Stimulated activated CD4-positive, alpha-beta T cell treated with anti-CD3 and anti-CD28 coated beads, Interleukin-15, amount 100 ng/mL, for 1 hour (primary cell): ENCODE measurements at places on chromosomes 2 and 18.

DNA sequence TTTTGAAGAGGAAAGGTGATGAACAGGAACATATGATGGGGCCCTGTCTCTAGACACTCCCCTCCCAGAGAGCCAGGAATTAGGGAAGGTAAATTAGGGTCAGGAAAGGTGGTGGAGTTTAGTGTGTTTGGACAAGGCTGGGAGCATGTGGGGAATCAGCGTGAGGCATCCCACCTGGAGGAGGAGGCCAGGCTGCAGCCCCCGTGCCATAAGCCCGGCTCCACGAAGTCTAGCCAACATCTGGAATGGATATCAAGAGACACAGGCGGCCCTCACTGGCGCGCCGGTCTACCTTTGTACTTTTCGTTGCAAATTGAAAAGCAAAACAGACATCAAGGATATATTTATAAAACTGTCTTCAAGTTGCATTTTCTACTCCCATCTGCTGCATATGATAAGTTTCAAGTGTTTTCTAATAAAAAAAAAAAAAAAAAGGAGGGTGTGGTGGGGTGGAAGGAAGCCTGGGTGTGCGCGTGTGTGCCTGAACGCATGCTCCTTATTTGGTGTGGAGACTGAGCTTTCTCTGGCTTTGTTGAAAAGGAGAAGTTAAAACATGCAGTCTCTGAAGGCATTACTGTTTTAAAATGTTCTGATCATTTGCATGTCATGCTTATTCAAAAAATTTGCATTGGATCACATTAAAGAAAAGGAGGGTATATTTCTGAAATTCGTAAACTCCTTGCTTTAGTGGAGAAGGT lies 546.7 kb upstream of the ID2 start:
- DNase-seq: no peak

DNA sequence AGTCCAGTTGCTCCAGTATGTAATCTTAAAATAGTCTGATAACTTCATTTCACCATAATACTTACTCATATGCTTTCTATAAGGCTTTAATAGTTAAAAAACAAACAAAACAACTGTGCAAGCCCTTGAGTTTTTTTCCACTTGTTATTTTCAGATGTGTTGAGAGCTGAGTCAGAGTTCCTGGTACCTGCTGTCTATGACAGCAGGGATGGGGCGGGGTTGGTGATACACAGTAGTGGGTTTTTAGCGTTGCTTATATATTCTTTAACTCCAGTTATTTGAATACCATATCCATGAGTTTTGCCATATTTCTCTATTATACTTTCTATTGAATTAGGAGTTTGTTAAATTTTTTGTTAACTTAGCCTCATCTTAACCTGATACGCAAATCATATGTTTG lies 5.0 kb downstream of the NAPG start:
- DNase-seq: no peak

DNA sequence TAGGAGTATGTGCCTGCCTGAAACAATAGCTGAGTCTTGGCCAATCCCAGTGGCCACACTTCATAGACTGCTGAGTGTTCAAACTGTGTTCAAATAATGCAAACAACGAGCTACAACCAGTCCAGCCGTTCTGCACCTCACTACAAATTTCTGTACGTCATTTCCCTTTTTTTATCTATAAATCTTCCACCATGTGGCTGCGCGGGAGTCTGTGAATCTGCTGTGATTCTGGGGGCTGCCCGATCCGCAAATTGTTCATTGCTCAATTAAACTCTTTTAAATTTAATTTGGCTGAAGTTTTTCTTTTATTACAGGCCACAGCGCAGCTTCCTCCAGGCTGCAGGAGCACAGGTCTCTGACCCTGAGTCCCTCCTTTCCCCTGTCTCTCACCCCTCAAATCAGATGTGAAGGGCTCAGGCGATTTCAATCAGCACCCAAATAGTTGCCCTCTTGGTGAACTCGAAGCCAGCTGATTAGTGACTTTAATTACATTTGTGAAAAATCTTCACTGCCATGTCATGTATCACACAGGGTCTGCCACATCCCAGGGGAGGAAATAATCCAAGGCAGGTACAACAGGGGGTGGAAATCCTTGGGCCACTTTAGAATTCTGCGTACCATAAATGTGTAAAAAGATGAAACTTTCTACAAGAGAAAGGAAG lies 145.6 kb downstream of the NDUFA10 start:
- DNase-seq: no peak

- no peak for DNase-seq
Measured at GRCh38 chr2:102368461-102369109, 13.0 kb downstream of the IL18R1 start.

GRCh38 chr2:40178971-40179370 lies 272.9 kb downstream of the SLC8A1 start:
- DNase-seq: no peak
